Hematopoietic multipotent progenitor cell (in vitro differentiated cells): ENCODE measurements at places on chromosomes 2 and 18.

DNA sequence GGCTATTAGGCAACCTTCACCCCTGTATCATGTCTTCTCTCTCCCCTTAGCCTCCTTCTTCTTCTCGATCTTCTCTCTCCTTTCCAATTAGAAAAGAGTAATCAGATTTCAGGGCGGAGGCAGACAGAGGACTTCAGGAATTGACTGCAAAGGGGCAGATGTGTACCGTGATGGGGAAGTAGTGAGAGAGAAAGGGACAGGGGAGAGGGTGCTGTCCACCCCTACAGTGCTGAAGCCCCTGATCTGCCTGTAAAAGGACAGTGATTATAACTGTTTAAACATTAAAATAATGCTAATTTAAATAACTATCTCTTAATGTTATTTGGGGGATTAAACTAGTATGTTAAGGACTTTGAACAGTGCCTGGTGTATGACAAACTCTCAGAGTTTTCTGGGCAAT is 178.5 kb downstream of the ACTR3 start:
- DNase-seq, result no peak

GRCh38 chr2:112768432-112768831 is 4.0 kb upstream of the CKAP2L start:
- DNase-seq, result no peak

GRCh38 chr2:68248806-68249205 is 3.5 kb downstream of the PPP3R1 start:
- DNase-seq, result no peak

GRCh38 chr2:134866498-134867099 is 28.2 kb downstream of the ACMSD start:
- DNase-seq, result no peak

- no peak for DNase-seq
Observed at GRCh38 chr2:154855138-154855537, 156.6 kb downstream of the KCNJ3 start.

- DNase-seq, result no peak
Observed at GRCh38 chr2:72990695-72991438, 73.5 kb downstream of the EMX1 start.
